ENCODE measurements at places on chromosomes 6 and 20. TPM values are rescaled to one million over a fixed set of nuclear protein-coding genes. Genes with fewer than 3 reads are reported as not detected.

WFDC5 gene
- total RNA-seq, result not detected

MOG gene
- not detected for total RNA-seq

OR2J3 gene
- not detected for total RNA-seq

REM1 gene
- total RNA-seq, result not detected

LAMP5 gene
- total RNA-seq, result under 0.01 TPM

ELOVL2 gene
- total RNA-seq, result not detected
